ENCODE measurements at places on chromosomes 2 and 18. TPM values are rescaled to one million over a fixed set of nuclear protein-coding genes. Genes with fewer than 3 reads are reported as not detected.
A peak's percentile ranks its signal among the peaks of the same experiment; 100 is the strongest.

DNA sequence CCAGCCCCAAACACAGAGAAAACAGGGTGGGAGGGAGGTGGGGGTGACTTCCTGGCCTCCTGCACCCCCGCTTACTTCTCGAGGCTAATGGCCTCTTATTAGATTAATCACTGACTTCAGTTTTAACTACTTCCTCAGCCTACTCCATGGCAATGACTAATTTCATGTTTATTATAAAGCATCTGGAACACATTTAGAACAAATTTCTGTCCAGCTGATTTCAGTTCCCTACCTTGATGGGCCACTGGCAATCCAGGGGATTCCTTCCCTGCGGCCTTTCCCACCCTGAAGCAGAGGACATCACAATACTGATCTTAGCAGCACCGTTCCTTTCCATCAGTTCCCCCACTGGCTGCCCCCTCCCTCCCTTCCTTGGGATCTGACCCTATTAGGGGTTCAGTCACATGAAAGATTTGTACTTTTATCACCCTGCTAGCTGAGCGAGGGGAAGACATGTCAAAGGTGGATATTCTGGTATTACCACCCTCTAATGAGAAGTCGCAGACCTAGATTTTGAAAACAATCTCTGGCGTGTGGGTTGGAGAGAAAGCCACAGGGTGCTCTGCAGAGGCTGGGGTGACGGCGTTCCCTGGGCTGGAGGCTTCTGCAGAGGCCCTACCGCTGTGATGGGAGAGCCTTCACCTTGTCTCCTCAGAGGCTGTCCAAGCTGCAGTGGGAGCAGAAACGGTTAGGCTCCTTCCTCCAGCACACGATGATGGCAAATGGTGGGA, 67.6 kb downstream of the KIAA2012 start:
- H3K36me3 ChIP-seq = no peaks in the 10 kb centered on the region
- H3K4me1 ChIP-seq = no peaks in the 10 kb centered on the region
- DNase-seq = no peak
- no peak overlapping the region for H3K27ac ChIP-seq
- no peak overlapping the region for H3K4me3 ChIP-seq

- DNase-seq = no peak
- H3K27me3 ChIP-seq = no peaks in the 10 kb centered on the region
Observed at GRCh38 chr2:197613509-197613987, 61.8 kb downstream of the RFTN2 start.

The CXCR4 gene
- total RNA-seq = 5.4 TPM

DNA sequence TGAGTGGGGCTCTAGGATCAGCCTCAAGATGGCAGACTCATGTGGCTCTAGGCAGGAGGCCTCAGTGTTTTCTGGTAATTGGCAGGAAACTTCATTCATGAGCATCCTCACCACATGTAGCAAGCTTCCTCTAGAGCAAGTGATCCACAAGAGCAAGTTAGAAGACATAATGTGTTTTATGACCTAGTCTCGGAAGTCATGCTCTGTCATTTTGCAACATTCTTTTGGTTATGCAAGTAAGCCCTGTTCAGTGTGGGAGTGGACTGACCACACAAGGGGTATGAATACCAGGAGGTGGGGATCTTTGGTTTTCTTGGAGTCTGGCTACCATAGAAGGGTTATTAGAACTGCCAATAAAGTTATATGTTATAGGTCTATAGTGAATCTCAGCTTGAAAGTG, 66.8 kb upstream of the STK39 start:
- no peaks in the 10 kb centered on the region for H3K4me1 ChIP-seq
- no peak overlapping the region for H3K27ac ChIP-seq
- H3K36me3 ChIP-seq = no peaks in the 10 kb centered on the region
- DNase-seq = no peak
- H3K4me3 ChIP-seq = no peak overlapping the region

DNA sequence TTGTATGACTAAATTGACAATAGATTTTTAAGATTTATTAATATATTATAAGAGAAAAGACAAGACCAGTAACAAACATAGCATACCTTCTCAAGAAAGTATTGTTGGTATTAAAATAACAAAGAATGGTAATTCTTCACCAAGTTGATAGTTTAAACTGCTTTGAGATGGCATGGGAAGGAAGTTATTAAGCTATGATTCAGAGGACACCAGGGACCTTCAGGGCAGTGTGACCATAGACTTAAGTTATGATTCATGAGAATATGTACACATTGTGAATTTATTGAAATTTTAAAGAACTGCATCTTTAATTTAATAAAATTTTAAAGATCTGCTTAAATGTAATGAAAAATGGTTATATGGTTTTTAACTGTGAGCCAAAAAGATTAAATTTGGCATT, 205.7 kb downstream of the DSEL start:
- H3K27ac ChIP-seq = no peak overlapping the region
- no peaks in the 10 kb centered on the region for H3K36me3 ChIP-seq
- H3K4me3 ChIP-seq = no peak overlapping the region
- no peaks in the 10 kb centered on the region for H3K4me1 ChIP-seq
- H3K27me3 ChIP-seq = no peaks in the 10 kb centered on the region
- no peak for DNase-seq

- H3K36me3 ChIP-seq = no peaks in the 10 kb centered on the region
- H3K27ac ChIP-seq = no peak overlapping the region
- no peaks in the 10 kb centered on the region for H3K27me3 ChIP-seq
- H3K4me3 ChIP-seq = no peak overlapping the region
Observed at GRCh38 chr2:224287531-224287930, 114.4 kb downstream of the FAM124B start.

- no peaks in the 10 kb centered on the region for H3K27me3 ChIP-seq
- H3K36me3 ChIP-seq = no peaks in the 10 kb centered on the region
- H3K4me1 ChIP-seq = no peaks in the 10 kb centered on the region
- peak; percentile 78 for DNase-seq
Observed at GRCh38 chr2:162073888-162074631, at the start of gene DPP4. Gene DPP4 (minus strand): TSS chr2:162074215. CDS start chr2:162073981, 234 bp downstream.

GRCh38 chr2:233421091-233421816, 67.0 kb downstream of the DGKD start:
- H3K4me3 ChIP-seq = no peak overlapping the region
- H3K27me3 ChIP-seq = no peaks in the 10 kb centered on the region
- H3K4me1 ChIP-seq = no peaks in the 10 kb centered on the region
- H3K27ac ChIP-seq = no peak overlapping the region
- no peaks in the 10 kb centered on the region for H3K36me3 ChIP-seq

- H3K36me3 ChIP-seq = no peaks in the 10 kb centered on the region
- no peak overlapping the region for H3K4me3 ChIP-seq
- no peak for DNase-seq
- H3K27ac ChIP-seq = no peak overlapping the region
- H3K4me1 ChIP-seq = no peaks in the 10 kb centered on the region
Observed at GRCh38 chr2:52341732-52342131, 1309.8 kb upstream of the NRXN1 start.

DNA sequence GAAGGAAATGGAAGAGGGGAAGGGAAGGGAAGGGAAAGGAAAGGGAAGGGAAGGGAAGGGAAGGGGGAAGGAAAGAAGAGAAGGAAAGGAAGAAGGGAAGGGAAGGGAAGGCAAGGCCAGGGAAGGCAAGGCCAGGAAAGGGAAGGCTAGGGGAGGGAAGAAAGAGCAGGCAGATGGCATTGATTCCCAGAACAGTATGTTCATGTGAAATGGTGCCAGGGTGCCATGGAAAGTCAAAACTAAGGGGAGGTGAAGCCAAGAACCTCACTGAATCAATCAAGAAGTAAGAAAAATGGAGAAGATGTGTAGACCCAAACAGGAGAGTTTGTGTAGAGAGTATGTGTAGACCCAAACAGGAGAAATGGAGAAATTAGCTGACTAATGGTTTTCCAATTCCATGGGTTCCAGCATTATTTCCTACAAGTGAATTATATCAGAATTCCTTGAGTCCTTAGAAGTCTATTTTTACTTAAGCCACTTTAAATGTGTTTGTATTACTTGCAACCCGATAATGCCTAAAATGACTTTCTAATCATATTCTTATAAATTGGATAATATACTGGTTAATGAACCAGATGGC, 367.6 kb downstream of the TXNL1 start:
- H3K4me3 ChIP-seq = no peak overlapping the region
- no peaks in the 10 kb centered on the region for H3K27me3 ChIP-seq
- no peaks in the 10 kb centered on the region for H3K4me1 ChIP-seq
- H3K36me3 ChIP-seq = no peaks in the 10 kb centered on the region
- no peak for DNase-seq
- no peak overlapping the region for H3K27ac ChIP-seq

DNA sequence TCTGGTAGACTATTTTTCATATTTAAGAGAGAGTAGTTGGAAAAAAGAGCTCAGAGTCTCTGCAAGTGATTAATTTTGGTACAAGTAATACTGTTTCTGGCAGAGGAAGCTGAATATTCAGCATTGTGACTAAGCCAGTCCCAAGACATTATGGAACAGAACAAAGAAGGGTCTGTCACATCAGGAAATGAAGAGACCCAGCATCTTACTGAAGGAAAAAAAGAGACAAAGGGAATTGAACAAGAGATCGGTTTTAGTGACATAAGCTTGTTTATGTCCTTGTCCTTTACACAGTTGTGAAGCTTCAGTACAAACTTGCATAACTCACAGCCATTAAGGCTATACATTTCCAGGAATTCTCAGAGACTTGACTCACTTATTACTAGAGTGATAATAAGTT, 568.5 kb upstream of the SLC8A1 start:
- DNase-seq = no peak
- H3K27ac ChIP-seq = no peak overlapping the region
- no peaks in the 10 kb centered on the region for H3K27me3 ChIP-seq
- no peaks in the 10 kb centered on the region for H3K36me3 ChIP-seq
- H3K4me3 ChIP-seq = no peak overlapping the region

The IL37 gene
- total RNA-seq = not detected

DNA sequence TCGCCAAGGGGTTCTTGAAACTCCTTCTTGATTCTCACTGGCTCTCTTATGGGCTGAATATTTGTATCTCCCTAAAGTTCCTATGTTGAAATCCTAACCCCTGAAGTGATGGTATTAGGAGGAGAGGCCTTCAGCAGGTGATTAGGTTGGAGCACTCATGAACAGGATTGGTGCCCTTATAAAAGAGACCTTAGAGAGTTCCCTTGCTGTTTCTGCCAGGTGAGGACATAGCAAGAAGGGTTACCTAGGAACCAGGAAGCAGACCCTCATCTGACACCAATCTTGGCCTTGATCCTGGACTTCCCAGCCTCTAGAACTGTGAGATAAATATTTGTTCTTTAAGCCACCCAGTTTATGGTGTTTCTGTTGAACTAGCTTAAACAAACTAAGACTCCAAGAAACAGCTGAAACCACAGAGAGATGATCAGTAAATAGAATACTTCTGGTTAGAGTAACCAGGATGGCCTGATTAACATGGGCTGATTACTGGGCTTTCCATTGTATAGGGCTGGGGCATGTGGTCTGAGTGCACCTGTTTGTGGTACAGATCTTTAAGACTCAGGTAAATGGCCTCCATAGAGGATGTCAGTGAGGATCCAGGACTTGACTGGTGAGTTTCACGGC, 7.7 kb upstream of the CDC42EP3 start:
- no peak overlapping the region for H3K4me3 ChIP-seq
- H3K4me1 ChIP-seq = no peaks in the 10 kb centered on the region
- H3K27ac ChIP-seq = no peak overlapping the region
- no peaks in the 10 kb centered on the region for H3K36me3 ChIP-seq
- no peaks in the 10 kb centered on the region for H3K27me3 ChIP-seq

- peaks cover 11% of the 10 kb centered on the region for H3K36me3 ChIP-seq
- H3K27ac ChIP-seq = no peak overlapping the region
- no peaks in the 10 kb centered on the region for H3K27me3 ChIP-seq
- no peak overlapping the region for H3K4me3 ChIP-seq
- H3K4me1 ChIP-seq = no peaks in the 10 kb centered on the region
Observed at GRCh38 chr2:130351711-130352110, 4.1 kb upstream of the PTPN18 start.

DNA sequence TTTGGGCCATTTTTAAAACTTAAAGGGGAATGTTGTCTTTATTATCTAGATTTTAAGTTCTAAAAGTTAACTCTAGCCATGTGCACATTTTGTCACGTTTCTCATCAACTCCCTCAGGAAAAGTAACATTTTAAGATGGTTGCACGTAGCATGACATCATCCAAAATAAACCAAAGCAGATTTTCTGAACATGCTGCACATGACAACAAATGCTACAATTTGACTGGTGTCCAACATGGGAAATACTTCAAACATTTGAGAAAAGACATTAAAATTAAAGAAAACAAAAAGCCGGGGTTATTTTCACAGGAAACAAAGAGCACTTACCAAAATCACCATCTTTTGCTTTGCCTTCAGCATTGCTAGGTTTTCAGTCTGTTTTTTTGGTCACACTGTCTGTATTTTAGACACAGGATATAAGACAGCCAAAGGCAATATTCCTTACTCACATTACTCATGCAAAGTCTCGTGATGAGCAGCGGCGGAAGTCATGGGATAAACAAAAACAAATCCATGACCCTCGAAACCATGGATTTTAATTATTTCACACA, 51.3 kb upstream of the RND3 start:
- H3K4me1 ChIP-seq = no peaks in the 10 kb centered on the region
- no peak for DNase-seq
- H3K36me3 ChIP-seq = no peaks in the 10 kb centered on the region
- H3K27ac ChIP-seq = no peak overlapping the region
- H3K27me3 ChIP-seq = no peaks in the 10 kb centered on the region

- no peaks in the 10 kb centered on the region for H3K36me3 ChIP-seq
- no peak for DNase-seq
- no peaks in the 10 kb centered on the region for H3K27me3 ChIP-seq
- H3K27ac ChIP-seq = no peak overlapping the region
- H3K4me3 ChIP-seq = no peak overlapping the region
Observed at GRCh38 chr2:232880764-232881351, 10.8 kb downstream of the SNORC start.

The TUBA3E gene
- not detected for total RNA-seq

DNA sequence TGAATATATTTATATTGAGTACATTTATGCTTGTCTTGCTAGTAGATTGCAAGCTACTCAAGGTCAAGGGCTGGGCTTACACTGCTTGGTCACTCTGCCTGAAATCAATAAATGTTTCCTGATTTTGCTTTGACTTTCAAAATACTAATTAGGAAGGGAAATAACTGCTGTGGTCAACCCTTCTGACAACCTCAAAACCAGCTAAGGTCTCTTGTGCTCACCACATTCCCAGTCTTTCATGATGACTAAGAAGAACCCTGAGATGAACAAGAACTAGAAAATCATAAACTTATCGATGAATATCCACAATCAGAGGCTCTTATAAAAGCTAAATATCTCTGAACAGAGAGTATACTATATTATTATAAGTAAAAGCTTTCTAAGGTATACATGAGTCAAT, 33.3 kb downstream of the ABCB11 start:
- DNase-seq = no peak
- H3K27ac ChIP-seq = no peak overlapping the region
- H3K4me3 ChIP-seq = no peak overlapping the region
- H3K27me3 ChIP-seq = no peaks in the 10 kb centered on the region
- H3K36me3 ChIP-seq = no peaks in the 10 kb centered on the region
- H3K4me1 ChIP-seq = no peaks in the 10 kb centered on the region

All from right lobe of liver (tissue), 6 donors.